ENCODE measurements at places on chromosomes 2 and 18. TPM values are rescaled to one million over a fixed set of nuclear protein-coding genes. Genes with fewer than 3 reads are reported as not detected.

The THSD7B gene
- not detected for total RNA-seq

DNA sequence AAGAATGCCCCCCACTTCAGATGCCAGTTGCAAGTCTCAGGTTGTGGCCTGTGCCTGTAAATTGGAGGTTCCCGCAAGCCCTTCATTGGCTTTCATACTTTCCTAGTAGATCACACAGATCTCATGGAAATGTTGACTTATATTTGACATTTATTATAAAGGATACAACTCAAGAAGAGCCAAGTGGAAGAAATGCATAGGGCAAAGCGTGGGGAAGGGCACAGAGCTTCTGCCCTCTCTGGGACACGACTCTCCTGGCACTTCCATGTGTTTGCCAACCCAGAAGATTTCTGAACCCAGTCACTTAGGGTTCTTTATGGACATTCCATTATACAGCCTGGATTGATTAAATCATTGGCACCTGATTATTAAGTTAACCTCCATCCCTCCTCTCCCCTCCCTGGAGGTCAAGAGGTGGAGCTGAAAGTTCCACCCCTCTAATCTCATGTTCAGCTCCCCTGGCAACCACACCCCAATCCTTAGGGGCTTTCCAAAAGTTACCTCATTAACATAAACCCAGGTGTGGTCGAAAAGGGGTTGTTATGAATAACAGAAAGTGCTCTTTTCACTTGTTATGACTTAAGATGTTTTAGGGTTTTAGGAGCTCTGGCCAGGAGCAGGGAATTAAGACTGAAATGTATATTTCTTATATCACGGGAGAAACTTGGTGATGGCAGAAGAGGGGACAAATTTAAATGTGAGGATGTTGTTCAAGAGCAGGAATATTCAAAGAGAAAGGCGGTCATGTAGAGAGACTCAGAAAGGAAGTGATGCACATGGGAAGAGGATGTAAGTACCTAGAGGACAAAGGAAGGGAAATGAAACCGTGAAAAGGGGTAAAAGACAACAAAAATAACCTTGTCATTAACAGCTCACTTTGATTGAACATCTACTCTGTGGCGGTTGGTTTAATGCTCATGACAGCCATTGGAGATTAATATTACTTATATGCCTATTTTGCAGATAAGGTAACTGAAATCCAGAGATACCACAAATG is 31.8 kb downstream of the SP100 start:
- DNase-seq: no peak

The HIBCH gene
- 28.3 TPM for total RNA-seq

DNA sequence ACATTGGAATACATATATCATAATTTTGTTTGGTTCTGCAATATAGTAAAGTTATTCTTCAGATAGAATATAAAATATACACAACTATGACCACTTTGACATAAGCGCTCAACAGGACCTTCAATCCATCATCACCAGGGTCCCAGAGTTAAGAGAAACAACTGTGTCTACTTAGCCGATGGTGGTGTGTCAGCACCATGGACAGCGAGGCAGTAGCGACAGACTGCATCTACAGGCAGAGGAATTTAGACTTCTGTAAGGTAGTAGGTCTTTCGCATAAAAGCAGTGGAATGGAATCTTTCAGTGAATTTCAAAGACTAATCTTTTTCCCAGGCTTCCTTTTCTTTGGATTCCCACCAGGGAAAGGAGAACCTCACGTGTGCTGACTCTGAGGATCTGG is 20.5 kb upstream of the LRPPRC start:
- peak; percentile 66 for DNase-seq

DNA sequence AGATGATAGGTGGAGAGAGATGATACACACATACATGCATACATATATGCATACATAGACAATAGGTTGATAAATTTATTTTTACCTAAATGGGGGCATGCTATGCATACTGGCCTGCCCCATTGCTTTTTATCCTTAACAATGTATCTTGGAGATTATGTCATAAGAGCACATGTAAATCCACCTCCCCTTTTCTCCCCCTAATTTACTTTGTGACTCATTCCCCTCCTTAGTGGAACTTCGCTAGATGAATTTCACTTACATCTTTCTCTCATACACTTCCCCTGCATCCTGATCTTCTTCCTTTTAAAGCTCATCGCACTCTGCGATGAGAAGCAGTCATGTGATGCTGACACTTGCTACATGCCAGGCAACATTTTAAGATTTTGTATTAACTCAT is 223.6 kb downstream of the C1D start:
- no peak for DNase-seq

DNA sequence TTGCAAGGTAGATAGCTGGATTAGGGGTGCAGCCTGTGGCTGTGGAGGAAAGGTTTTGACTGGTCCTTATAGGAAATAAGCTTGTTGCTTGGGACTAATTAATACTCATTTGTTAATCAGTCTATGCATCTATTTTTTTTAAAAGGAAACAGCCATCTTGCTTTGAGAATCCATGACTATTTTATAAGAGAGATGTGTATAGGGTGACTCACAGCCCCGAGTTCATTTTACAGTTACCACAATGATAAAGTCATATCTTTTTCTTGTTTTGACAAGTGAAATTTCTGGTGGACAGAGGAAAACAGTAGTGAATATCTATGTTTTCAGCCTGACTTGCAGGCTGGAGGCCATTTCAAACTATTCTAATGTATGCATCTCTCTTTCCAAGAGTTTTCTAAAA is 193.5 kb upstream of the CCDC68 start:
- no peak for DNase-seq
